ENCODE measurements at places on chromosomes 13 and 19.

- DNase-seq = no peak
Observed at GRCh38 chr13:29160862-29161261, 340.7 kb downstream of the MTUS2 start.

DNA sequence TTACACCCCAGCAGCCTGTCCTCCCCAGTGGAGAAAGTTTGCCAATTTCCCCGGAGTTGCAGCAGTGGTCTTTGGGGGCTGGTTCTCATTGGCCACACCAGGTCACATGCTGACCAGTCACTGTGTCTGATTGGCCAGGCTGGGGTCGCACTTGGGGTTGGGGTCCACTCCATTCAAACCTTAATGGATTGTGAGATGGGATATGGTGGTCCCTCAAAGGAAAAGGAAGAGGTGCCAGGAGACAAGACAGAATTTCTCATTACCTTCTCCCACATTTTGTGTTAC is 3.4 kb downstream of the PPM1N start:
- DNase-seq = no peak

- no peak for DNase-seq
Observed at GRCh38 chr13:110371550-110372465, 64.7 kb downstream of the COL4A2 start.

GRCh38 chr13:101218484-101218883 is 197.8 kb downstream of the NALCN start:
- no peak for DNase-seq

DNA sequence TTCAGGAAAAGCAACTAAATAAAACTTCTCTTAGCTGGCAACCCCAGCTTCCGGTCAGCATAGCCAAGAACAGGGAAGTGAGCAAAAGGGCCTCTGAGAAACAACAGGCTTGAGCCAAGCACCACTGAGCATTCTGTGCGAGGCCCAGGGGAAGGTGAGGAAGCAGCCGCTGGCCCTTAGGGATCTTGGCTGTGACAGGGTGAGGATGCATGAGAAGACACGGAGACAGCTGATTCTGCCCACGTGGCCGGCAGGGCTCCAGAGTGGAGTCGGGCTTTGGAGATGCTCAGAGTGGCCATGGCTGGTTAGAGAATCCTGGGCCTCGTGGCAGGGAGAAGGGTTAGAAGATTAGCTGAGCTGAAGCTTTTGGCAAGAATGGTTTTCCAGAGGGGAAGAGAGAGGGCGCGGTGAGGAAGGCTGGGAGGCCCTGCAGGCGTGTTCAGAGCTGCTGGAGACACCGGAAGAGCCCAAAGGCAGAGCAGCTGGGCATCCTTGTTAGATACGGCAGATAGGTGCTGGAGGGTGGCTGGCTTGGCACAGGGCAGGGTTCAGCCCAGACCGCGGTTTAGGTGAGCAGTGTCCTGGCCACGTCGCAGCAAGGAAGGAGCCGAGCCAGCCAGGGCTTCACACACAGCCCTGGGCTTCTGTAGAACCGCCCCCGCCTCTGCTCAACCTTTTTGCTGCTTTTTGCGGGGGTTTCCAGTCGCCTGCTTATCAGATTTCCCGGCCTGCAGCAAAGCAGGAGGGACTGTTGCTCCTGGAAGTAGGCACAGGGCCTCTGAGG is 17.3 kb downstream of the UPF1 start:
- DNase-seq = no peak

Measured in stimulated activated CD4-positive, alpha-beta T cell treated with anti-CD3 and anti-CD28 coated beads, Interleukin-4, amount 100 ng/mL, for 1 hour (primary cell).